ENCODE measurements at places on chromosomes 5 and 9. TPM values are rescaled to one million over a fixed set of nuclear protein-coding genes. Genes with fewer than 3 reads are reported as not detected.

DNA sequence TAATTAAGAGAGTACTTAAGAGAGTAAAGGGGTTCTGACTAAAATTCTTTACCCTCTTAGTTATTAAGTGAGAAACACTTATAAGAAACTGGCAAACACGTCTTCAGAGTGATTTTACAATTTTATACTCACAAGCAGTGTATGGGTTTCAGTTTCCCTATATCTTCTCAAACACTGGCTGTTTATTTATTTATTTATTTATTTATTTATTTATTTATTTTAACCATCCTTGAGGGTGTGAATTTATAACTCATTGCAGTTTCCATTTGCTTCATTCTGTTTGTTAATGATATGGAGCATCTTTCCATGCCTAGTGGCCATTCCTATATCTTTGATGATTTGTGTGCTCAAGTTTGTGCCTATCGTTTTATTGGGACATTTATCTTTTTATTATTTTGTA, 68.0 kb upstream of the SGCD start:
- DNase-seq: no peak

GRCh38 chr5:56166671-56167385, 66.3 kb downstream of the ANKRD55 start:
- no peak for DNase-seq

GRCh38 chr9:126781186-126782052, 23.4 kb upstream of the ZBTB43 start:
- DNase-seq: peak; percentile 93

- DNase-seq: no peak
These were observed 6.0 kb downstream of the PPP6C start for GRCh38 chr9:125183561-125183960.

DNA sequence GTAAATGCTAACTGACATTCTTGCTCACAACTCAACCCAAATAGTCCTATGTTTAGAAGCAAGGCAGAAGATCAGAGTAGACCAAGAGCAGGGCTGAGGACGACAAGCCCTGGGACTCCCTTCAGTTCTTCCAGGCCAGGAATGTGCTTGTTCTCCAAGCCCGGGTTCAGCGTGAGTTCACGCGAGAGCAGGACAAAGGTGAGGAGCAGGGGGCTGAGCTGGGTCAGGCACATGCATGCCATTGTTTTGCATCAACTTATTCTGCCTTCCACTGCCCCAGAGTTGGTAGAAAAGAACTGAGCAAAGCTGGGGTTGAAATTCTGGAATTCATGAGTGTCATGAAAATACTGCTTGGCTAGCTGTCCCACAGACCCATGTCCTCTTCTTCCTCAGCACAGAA, 206.5 kb downstream of the PAX5 start:
- no peak for DNase-seq

DNA sequence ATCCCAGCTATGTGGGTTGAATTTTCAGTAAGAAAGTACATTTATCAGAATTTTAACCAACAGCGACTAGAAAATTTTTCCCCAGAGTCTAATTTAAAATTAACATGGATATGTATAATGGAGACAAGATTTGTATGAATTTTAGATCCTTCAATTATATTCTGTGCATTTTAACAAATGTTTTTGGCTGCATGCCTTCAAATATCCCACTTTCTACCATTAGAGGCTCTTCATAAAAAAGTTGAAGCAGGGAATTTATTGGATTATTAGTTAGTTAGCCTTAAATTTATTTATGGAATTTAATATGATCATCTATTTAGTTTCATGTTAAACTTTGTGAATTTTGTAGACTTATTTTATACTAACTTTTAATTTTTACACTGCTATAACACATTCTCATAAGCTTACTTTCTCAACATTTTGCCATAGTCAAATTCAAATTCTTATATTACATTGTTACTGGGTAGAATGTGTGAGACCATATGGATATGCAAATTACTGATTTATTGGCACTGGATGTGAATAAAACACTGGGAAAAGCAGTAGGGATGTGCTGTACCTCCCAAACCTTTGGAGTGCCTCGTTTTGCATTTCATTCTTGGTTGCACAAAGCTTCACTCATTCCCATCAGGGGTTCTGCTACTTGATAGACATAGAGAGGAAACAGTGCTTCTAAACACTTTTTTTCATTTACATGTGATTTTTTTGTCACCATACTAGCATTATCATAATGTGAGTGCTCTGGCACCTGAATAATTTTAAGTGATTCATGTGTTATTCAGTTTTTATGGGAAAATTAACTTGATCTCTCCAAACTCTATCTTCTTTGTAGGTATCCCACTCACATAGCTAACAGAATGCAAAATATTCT, 491.8 kb upstream of the COX7C start:
- DNase-seq: no peak

DNA sequence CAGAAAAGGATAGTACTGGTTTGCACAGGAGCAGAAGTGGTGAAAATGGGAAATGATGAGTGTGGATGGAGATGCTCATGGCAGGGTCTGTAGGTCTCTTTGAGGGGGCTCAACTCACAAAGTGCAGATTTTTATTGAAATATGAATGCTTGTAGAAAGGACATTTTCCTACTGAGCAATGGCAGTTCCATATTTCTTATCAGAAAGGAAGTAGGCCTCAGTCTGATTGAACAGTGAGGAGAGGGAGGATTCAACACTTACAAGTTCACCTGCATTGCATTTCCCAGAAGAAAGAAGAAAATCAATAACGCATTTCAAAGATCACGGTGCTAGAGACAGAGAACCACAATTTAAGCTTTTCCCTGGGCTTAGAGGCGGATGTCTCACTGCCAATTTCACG, 49.2 kb downstream of the ANXA2R start:
- DNase-seq: no peak

- DNase-seq: no peak
These were observed 114.5 kb upstream of the CDH6 start for GRCh38 chr5:31078956-31079355.

- no peak for DNase-seq
These were observed 62.7 kb downstream of the CAVIN4 start for GRCh38 chr9:100640447-100641050.

DNA sequence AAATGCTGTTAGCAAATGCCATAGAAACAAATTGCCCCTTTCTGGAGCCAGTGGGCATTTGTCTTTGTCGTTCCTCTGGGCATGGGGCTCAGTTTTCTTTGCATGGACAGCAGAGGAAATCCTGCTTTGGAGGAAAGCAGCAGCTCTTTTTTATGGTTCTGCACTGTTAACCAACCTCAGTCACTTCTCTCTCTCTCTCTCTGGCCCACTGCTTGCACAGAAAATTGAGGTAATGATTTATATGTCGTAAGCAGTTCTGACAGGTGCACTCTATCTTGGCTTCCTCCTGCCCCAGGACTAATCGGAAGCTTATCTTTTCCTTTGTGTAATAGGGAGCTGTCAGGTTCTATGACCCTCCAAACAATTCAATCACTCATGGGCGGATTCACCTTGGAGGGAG, 159.6 kb upstream of the GPR151 start:
- no peak for DNase-seq

DNA sequence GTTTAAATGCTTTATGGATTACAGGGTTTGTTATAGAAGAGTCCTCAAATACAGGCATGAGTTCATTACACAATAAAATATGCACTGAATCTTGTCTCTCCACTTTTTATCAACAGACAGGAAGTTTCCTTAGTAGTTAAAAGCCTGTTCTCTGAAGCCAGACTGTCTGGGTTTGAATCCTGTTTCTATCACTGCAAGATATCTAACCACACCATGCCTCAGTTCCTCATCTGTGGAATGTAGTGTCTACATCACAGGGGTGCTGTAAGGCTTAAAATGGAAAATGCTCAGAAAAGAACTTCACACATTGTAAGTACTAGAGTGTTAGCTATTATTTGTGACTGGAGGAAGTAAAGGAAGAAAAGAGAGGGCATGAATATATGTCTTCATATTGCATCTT, 9.3 kb downstream of the LIX1 start:
- no peak for DNase-seq

- no peak for DNase-seq
These were observed 91.5 kb downstream of the SPRY4 start for GRCh38 chr5:142233083-142234032.

- no peak for DNase-seq
These were observed 77.5 kb downstream of the CEMIP2 start for GRCh38 chr9:71690689-71691435.

- no peak for DNase-seq
These were observed 139.7 kb upstream of the MAN2A1 start for GRCh38 chr5:109550077-109550476.

DNA sequence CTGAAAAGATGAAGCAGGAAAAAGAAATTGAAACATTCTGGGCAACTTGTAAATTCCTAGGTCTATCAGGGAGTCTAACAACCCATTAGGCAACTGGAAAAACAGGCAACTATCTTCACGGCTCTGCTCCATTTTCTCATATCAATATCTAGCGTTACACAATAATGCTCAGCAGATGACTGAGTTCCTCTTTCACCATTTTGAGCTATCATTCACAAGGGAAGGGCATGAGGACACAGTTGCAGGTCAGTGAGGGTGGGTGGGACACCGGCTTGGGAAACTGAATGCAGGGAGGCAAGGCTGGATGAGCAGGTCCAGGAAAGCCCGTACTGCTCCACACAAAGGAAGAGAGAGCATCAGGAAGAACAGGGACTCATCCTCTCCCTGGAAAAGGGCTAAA, 67.0 kb downstream of the FRMD3 start:
- DNase-seq: no peak

- no peak for DNase-seq
These were observed 259.1 kb downstream of the MLLT3 start for GRCh38 chr9:20363233-20363632.

DNA sequence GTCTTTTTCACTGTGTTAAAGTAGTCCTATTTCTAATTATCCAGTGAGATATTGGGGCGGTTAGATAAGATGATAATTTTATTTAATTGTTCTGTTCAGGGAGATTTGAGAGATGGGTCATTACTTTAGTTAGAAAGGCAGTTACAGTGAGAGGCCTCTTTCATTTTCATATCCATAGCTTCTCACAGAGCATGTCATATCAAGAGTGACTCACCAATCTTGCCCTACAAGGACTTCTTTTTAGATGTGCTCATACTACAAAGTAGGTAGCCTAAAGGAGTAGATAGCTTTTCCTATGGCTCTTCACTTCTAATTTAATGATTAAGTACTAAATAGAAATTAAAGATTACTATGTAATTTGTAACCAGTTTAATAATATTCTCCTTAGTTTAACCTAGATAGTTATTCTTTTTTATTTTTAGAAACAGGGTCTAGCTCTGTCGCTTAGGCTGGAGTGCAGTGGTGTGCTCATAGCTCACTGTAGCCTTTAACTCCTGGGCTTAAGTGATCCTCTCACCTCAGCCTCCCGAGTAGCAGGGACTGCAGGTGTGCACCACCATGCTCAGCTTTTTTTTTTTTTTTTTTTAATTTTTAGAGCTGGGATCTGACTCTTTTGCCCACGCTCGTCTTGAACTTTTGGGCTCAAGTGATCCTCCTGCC, 71.0 kb downstream of the FER start:
- no peak for DNase-seq

- DNase-seq: peak; percentile 90
These were observed 718 bp upstream of the DENND4C start for GRCh38 chr9:19229595-19230354.

- peak; percentile 36 for DNase-seq
These were observed 283.3 kb upstream of the TUT7 start for GRCh38 chr9:86637515-86637914.

DNA sequence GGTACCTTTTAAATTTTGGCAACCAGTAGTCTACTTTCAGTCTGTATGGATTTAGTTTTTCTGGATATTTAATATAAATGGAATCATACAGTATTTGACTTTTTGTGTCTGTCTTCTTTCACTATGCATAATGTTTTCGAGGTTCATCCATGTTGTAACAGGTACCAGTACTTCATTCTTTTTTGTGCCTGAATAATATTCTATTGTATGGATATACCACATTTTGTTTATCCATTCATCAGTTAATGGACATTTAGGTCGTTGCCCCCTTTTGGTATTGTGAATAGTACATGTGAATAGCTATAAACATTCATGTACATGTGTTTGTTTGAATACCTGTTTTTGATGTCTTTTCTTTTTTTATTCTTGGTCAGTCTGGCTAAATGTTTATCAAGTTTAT, 19.1 kb upstream of the TBCA start:
- no peak for DNase-seq

DNA sequence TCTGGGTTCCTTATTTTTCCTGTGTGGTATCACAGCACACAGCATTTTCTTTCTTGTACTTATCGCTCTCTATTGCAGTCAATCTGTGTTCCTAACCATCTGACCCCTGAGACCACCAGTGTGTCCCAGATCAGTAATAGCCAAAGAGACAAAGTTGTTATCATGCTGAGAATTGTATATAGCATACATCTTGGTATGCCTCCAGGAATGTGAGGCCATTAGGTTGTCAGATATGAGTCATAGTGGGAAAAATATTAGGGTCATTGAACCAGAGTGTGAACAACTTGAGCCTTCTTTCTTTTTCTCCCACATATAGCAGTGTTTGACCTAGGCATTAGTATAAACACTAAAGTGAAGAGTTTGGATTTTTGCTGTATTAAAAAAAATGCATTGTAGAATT, 106.3 kb downstream of the NDUFAF2 start:
- DNase-seq: no peak

DNA sequence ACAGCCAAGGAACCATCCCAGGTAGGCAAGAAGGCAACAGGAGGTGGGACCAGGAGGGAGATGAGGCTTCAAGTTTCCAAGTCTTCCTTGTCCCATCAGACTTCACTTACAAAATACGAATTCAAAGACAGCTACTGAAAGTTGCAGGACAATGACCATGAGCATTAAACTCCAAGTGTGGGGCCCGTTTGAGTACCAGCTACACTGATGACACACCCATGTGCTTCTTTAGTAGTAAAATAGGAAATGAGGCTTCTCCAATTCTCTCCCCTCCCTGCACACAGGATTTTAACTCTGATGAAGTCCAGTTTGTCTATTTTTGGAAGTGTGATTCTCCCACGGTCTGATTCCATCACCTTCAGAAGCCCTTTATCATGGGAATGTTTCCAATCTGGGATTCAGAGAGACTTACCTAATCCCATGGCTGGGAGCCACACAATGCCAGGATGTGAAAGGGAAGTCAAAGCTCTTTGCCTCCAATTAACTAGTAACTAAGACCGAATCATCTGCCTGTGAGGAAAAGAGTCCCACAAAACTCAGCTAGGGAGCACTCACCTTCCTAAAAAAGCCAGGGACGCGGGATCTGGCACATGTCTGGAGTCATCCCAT, 222.8 kb upstream of the MSX2 start:
- DNase-seq: no peak

DNA sequence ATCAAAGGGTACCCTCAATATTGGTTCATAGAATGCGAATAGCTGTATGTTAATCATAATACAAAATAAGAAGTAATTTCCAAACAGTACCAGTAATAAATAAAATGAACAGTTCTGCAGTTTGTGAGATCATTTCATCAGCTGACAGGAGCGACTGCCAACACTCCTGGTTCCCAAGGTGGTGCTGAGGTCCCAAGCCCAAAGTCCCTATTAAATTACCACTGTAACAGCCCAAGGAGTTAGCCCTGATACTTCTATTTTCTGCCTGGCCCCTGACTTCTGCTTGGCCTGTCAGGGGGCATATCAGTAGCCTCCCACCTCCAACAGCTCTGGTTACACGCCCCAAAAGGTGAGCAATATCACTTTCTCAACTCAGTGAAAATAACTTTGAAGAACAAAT, 47.1 kb downstream of the ANKH start:
- DNase-seq: no peak

The TRPM6 gene
- 3.8 TPM for total RNA-seq

The SGCD gene
- total RNA-seq: 10.4 TPM

The PPP6C gene
- 47.2 TPM for total RNA-seq

The GARIN3 gene
- total RNA-seq: not detected

The ADGRV1 gene
- total RNA-seq: 36.4 TPM
